GM23248 (cell line): ENCODE measurements at places on chromosomes 4 and X. TPM values are rescaled to one million over a fixed set of nuclear protein-coding genes. Genes with fewer than 3 reads are reported as not detected.
A peak's percentile ranks its signal among the peaks of the same experiment; 100 is the strongest.

Gene VCX3A
- total RNA-seq = not detected in 2 replicates

GRCh38 chr4:53478671-53479456, 101.4 kb downstream of the FIP1L1 start:
- DNase-seq = peak; percentile 91

- DNase-seq = no peak
Measured at GRCh38 chrX:39145859-39146258, 344.6 kb downstream of the MID1IP1 start.

DNA sequence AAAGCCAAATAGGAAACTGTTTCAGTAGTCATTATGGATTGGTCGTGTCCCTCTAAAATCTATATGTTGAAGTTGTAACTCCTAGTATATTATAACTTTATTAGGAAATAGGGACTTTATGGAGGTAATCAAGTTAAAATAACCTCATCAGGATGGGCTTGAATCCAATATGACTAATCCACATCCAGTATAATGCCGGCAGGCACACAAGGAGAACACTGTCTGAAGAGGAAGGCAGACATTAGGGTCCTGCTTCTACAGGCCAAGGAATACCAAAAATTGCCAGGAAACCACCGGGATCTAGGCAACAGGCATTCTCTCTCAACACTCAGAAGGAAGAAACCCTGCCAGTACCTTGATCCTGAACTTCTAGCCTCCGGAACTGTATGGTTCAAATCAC, 130.3 kb downstream of the ATP10D start:
- DNase-seq = peak; percentile 60

DNA sequence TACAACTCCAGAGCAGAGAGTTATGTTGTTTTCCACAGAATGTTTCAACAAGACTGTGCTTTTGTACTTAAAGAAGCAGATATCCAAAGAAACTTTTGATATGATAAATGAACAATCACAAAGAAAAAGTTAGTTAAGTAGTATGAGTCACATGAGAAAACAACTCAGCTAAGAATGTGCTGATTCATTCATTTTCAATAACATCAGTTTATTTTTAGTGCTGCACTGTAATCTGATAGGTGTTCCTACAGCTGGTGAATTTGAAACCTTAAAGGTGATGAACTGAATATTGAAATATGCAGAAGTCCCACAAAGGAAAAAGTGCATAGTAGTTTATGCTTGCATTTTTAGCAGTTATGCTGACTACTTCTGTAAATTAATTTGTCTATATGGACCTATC, 180.3 kb upstream of the TENM3 start:
- peak; percentile 45 for DNase-seq

DNA sequence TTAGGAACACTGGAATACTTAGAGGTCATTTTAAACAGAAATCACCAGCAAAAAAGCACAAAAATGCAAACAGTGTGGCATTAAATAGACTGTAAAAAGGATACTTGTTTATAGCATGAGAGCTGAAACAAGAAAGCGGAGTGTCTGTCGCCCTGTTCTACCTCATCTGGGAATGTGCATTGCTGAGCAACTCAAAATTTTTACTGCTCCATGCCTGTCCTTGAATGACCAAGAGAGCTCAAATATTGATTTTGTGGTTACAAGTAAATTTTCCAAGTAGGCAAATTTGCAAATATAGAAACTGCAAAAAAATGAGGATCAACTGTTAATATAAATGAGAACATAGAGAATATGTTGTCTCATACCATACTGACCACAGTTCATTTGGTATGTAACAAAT, 25.5 kb downstream of the AP1AR start:
- no peak for DNase-seq

Gene SMIM43
- total RNA-seq = 3.4 and 3.5 TPM in 2 replicates

DNA sequence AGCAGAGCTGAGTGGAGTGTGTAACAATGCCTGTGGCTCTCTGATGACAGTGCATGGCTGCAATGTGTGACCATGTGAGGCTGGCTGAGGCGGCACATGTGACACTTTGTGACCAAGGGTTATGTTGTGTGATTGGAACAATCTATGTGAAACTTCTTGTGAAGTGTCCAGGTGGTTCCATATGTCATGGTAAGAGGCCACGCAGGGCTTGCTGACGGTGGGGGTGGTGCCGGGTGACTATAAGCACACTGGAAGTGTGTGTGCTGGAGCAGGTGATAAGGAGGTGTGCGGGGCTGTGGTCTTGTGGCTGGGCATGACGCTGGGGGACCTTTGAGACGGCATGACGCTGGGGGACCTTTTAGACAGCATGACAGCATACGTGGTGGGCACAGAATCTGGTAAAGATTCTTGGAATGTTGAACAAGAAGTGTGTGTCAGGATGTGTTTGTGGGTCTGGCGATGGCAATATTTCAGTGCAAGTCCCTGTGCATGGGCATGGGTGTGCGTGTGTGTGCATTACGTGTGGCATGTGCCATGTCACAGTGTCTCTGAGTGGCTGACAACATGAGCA, 7.4 kb upstream of the HDAC6 start:
- DNase-seq = no peak

DNA sequence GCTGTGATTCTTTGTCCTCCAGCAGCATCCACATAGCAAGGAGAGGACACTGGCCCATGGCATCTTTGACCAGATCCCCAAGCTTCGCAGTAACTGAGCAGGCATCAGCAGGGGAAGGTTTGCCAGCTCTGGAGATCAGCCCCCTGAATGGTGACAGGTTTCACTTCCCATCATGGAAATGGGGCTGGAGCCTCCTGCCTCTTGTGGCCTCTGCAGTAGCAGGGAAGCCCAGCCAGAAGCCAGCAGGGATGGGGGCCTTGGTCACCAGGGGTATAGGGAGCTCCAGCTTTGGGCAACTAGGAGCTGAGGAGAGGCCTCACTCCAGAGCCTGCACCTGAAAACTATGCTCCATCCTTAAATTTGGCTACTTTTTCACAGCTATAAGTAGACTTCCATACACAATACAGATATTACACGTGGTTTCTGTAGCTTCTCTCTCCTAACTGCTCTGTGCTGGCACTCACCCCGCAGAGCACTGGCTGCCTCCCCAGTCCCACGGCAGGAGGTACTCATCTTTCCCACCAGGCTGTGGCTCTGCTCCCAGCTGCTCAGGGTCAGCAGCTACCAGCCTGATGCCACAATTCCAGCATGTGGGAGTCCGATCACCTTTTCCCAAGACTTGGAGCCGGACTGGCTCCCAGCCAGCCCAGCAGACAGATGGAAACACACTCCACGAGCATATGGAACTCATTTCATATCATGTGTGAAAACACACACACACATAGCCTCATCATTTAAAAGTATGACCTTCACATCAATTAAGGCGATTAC, 2.8 kb downstream of the TMEM271 start:
- DNase-seq = no peak
